ENCODE measurements at places on chromosomes 3 and 15.

DNA sequence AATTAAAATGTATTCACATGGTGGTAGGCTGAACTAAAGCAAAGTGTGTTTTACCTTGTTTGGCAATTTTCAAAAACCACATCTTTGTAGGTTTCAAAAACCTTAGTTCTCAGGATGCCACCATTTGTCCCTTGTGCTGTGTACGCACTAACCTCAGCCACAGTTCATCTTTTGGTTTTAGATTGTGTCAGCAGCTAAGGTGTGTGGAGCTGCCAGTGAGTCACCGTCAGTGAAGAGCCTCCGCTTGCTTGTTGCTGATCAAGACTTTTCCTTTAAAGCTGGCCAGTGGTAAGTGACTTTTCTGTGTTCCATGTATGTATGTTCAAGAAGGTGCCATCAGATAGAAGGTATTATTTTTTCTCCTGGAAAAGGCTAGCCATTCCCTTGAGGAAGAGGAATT, 21.1 kb downstream of the OXNAD1 start:
- no peak for DNase-seq

DNA sequence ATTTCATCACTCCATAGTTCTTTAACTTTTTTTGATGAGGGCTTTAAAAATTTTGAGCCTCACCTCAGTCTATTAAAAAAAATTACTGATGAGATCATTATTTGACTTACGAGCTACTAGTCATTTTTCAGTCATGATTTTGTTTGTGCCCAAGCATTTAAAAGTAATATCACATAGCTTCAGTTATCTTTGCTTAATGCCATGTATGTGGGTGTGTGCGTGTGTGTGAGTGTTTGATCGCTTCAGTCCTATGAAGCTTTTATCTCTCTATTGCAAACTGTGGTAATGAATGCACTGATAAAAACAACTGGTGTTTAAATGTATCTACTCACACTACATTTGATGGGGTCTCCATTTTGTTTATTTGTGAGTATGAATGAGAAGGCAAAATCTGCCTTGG, 49.8 kb downstream of the RSRC1 start:
- no peak for DNase-seq

GRCh38 chr3:64327100-64327804, 102.0 kb upstream of the PRICKLE2 start:
- no peak for DNase-seq

- DNase-seq: no peak
Observed at GRCh38 chr3:9293076-9293475, 43.6 kb upstream of the SRGAP3 start.

DNA sequence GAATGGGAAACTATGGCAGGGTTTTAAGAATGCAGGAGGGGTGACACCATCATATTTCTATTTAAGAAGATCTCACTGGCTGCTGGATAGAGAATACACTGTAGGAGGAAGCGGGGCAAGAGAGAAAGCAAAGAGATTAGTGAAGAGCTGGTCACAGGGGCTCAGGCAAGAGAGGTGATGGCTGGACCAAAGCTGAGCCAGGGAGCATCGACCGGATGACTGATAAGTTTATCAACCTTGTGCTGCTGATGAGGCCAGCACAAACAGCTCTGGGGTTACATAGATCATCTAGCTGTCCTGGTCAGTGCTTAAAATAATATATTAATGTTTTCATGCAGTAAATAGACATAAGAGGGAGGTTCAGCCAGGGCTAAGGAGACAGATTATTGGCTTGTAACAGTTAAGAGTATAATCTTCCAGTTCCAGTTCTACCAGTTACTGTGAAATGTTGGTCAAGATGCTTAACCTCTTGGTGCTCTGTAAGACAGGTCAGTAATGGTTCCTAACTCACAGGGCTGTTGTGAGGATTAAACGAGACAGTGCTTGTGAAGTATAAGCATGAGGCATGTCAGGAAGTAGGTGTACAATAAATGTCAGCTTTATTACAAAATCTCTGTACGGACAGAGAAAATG, 201.0 kb upstream of the FEZF2 start:
- DNase-seq: no peak

GRCh38 chr3:149599236-149599635, 58.6 kb downstream of the WWTR1 start:
- DNase-seq: no peak

DNA sequence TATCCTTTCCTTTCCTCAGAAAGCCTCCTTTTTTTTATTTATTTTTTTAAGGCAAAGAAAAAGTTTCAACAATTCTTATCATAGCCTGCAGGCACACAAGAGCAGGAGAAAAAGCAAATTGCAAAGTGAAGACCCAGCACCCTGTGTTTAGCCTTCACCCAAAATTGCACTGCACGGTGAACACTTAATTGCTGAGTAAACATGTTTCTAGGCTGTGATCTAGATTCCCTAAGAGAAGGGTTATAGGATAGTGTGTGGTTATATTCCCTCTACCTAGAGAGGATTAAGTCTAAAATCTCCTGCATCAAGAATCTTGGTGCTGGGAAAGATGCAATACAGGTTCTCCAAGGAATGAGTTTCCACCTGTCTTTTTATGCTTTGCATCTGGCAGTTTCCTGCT, 70.2 kb upstream of the BFSP2 start:
- no peak for DNase-seq

DNA sequence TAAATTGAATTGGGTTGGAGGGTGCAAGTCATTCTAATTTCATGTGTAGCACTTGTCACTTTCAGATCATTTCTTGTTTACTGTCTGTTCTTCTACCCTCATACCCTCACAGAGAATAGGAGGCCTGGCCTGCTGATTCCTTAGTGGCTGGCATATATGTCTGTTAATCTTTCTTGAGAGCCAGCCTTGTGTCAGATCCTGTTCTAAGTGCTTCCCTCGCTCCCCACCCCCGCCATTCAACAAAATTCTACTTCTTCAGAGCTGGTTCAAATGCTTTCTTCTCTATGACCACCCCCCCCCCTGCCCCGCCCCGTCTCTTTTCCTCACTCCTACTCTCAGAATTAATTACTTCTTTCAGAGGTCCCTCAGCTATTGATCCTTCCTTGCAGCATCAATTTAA, 1.5 kb upstream of the U2SURP start:
- DNase-seq: no peak

DNA sequence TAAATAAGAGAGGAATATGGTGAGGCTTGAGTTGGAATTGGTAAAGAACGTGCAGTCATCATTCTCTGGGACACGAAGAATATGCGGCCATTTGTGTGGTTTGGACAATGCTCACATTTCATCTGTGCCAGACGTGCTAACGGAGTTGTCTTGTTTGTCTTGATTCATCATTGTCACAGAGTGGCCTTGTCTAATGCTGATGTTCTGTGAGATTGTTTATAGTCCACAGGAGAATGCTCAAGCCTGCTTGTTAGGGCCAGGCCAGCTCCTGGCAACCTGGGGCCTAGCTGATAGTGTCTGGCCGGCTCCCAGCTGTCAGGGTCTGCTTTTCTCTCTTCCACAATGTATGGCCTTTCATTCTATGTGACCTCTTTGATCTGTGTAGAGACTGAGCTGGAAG, 384.7 kb downstream of the EDEM1 start:
- no peak for DNase-seq

- no peak for DNase-seq
Observed at GRCh38 chr3:43537225-43537624, 84.6 kb downstream of the ANO10 start.

- DNase-seq: peak; percentile 89
Observed at GRCh38 chr3:121834671-121835464, at the start of the genes EAF2 and IQCB1. Gene EAF2, plus strand, starts transcription at chr3:121835209. Its CDS starts 77 bp downstream, at chr3:121835286. Gene IQCB1, minus strand, starts transcription at chr3:121835060. Its CDS starts 6,100 bp downstream, at chr3:121828960.

- no peak for DNase-seq
Observed at GRCh38 chr3:172562871-172563865, 39.9 kb upstream of the TNFSF10 start.

DNA sequence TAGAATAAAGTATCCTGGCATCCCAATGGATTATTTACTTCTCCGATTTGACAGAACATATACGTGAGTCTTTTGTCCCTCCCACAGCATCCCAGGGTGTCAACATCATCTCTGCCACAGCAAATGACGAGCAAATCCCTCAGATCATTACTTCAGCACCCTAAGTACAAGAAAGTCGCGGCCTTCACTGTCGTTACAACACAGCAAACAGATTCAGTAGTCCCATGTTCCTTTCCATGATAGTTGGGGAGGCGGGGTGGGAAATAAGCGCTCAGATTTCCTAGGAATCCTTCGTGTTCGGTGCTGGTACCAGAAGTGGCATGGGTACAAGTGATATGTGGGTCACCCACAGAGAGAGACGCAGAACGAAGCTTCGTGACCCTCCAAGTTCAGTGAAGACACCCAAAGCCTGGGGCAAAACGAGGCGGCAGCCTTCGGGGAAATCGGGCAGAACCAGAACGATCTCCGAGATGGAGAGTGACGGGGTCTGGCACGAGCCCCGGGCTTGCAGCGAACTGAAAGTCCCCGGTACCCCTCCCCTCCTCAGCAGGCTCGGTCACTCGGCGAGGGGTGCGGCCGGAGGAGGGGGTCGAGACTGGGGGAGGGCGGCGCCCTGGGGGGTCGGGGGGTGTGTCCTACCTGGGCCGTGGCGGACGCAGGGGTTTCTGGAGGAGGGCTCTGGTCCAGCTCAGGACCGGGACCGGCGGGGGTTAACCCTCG, 619 bp downstream of the TTBK2 start:
- DNase-seq: no peak

GRCh38 chr15:74783808-74784175, 1.9 kb downstream of the CSK start:
- no peak for DNase-seq

DNA sequence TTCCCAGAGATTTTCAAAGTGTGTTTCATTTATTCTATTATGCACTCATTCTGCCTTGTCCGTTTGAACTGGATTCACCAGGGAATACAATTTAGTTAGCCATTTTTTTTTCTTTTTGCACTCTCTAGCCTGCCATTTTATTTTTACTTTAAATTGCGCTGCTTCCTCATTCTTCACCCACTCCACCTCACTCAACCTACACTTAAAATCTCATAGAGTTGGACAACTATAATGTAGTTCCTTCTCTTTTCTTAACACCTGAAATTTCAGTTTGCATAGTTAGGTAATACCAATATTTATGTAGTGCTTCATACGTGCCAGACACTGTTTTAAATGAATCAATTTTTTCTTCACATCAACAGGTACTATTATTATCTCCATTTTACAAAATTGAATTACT, 42.4 kb upstream of the CMC1 start:
- no peak for DNase-seq

DNA sequence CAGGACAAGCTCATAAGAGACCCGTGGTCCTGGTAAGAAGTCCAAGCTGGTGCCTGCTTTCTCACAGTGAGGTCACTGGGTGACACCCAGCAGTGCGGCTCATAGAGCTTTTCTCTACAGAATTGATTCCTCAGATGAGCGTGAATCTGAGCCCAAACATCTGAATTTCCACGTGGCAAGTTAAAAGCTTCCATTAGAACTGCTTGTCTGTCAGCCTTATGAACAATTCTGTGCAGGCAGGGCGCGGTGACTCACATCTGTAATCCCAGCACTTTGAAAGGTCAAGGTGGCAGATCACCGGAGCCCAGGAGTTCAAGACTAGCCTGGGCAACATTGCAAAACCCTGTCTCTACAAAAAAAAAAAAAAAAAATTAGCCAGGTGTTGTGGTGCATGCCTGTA, 113.1 kb upstream of the ABHD17C start:
- DNase-seq: no peak

DNA sequence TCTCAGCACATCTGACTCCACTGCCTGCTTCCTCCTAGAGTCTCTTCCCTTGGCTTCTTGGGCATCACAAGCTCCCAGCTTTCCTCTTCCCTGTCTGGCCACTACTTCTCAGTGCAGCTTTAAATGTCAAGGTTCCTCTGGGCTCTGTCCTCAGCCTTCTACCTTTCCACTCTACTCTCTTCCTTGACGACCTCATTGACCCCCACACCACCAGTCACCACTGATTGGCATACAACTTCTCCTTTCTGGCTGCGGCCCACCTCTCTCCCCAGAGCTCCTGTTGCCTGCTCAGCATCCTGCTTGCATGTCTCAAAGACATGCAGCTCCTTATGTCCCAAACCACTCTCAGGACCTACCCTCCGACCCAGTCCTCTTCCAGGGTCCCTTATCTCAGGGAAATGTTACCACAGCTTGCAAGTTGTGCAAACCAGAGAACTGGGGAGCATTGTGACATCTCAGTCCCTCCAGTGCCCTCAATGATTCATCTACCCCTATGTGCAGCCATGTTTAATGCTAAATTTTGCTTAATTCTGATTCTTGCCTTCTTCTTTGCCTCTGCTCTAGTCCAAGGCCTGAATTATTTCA, 49.9 kb downstream of the TRPM1 start:
- no peak for DNase-seq

DNA sequence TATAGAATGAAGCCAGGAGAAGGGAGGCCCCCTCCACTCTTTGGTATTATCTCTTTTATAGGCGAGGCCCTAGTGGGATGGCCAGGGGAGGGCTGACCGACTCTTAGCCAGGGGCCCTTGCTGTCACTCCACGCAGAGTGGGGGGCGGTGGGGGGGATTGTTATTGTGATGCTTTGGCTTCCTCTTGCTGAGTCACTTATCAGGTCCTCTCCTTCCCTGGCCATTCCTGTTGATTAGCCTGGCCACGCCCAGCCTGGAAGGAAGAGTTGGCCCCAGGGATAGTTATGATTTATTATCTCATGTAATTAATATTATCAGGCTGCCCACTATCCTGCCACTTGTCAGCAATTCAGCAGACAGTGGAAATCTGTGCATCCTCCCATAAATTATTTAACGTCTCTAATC, 25.5 kb upstream of the SKOR1 start:
- DNase-seq: no peak

- DNase-seq: no peak
Observed at GRCh38 chr3:169146179-169146665, 517.3 kb downstream of the MECOM start.

DNA sequence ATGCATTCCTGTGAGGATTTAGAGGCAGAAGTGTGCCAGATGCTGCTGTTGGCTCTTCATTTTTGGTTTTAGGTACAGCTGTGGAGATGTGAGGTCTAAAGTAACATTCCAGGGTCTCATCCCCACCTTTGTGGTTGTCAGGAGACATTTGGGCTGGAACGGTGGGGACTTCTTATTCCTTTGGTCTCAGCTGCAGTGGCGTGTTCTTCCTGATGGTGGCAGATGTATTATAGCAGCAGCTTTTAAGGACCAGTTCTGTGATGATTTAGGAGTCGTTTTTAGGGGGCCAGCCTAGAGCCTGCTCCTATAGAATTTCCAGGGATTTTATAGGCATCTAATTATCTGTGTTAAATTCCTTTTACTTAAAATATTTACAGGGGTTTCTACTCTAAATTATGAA, 221.0 kb upstream of the EOMES start:
- DNase-seq: no peak

- no peak for DNase-seq
Observed at GRCh38 chr15:69154078-69154477, 6.4 kb upstream of the GLCE start.

DNA sequence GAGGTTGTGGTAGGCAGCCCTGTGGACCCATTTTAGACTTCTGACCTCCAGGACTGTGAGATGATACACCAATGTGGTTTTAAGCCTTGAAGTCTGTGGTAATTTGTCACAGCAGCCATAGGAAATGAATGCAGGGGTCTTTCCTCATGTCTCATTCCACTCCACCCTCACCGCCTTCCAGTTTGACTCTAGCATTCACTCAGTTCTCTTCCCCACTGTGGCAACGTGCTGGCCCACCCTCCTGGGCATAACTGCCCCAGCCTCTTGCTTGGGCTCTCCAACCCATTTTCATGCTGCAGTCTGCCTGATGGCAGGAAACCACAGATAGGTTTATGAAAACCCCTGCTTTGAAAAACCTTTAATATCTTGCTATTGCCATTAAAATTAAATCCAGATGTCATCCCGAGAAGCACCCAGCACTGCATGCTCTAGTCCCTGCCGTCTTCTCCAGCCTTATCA, 7.3 kb upstream of the TRNT1 start:
- no peak for DNase-seq

All from stimulated activated CD4-positive, alpha-beta T cell treated with anti-CD3 and anti-CD28 coated beads, Interleukin-1b, Interleukin-23, amount 100 ng/mL, for 1 hour (primary cell).